ENCODE measurements at places on chromosomes 12 and 14.

- no peak for DNase-seq
These were observed 8.8 kb upstream of the AMHR2 start for GRCh38 chr12:53414756-53415417.

DNA sequence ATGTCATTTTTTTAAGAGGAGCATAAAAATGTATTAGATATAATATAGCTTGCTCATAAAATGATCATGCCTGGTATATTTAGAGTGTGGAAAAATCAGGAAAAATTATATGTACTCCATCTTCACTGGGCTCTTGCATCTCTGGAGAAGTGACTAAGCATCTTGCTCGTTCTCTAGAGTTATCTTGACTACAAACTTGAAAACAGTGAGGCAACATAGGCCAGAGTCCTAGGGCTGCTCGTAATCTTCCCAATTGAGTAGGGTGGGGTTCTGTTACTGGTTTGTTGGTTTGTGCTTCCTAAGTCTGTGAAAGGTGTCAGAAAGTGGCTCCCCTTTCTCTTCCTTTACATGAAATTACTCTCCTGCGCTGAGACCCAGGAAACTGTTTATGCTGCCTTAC is 46.2 kb downstream of the AACS start:
- DNase-seq = no peak

- DNase-seq = no peak
These were observed 20.5 kb downstream of the SLC11A2 start for GRCh38 chr12:51005671-51006070.

DNA sequence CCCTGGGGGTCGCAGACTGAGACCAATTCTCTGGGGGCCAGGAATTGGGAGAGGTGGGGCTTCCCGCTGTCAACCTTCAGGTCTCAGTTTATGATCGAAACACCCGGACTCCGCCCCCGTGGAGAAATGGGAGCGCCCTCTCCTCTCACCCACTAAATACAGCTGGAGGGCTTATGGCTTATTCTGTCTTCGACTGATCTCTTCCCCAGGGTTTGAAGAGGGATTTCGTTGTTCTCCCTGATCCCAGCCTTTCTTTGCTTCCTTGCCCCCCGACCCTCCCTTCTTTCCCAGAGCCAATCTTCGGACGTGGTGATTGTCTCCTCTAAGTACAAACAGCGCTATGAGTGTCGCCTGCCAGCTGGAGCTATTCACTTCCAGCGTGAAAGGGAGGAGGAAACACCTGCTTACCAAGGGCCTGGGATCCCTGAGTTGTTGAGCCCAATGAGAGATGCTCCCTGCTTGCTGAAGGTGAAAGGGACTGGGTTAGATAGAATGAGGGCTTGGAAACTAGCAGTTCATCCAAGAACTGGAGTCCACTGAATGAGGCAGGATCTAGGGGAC is 607 bp downstream of the OS9 start:
- no peak for DNase-seq

DNA sequence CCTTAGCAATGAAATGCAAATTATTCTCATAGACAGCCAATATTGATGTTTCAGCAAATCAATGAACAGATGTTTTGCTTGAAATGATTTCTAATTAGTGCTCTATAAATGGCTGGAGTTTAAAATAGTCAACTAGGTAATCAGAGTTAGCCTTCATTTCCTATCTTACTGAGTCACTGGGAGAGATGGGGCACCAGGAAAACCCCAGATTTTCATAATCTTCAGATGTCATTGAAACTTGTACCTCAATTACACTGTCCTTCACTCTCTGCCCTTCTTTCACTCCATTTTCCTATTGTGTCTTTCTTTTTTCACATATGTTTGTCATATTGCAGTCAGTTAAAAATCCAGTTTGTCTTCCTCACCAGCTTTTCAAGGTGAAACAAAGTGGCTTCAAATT is 92.7 kb downstream of the C12orf75 start:
- no peak for DNase-seq

GRCh38 chr14:68305738-68306137 is 486.2 kb downstream of the RAD51B start:
- no peak for DNase-seq

- peak; percentile 88 for DNase-seq
These were observed 1.4 kb downstream of the ZNF385A start for GRCh38 chr12:54383041-54383609.

GRCh38 chr12:69534389-69534822 is 50.9 kb upstream of the CCT2 start:
- peak; percentile 96 for DNase-seq

DNA sequence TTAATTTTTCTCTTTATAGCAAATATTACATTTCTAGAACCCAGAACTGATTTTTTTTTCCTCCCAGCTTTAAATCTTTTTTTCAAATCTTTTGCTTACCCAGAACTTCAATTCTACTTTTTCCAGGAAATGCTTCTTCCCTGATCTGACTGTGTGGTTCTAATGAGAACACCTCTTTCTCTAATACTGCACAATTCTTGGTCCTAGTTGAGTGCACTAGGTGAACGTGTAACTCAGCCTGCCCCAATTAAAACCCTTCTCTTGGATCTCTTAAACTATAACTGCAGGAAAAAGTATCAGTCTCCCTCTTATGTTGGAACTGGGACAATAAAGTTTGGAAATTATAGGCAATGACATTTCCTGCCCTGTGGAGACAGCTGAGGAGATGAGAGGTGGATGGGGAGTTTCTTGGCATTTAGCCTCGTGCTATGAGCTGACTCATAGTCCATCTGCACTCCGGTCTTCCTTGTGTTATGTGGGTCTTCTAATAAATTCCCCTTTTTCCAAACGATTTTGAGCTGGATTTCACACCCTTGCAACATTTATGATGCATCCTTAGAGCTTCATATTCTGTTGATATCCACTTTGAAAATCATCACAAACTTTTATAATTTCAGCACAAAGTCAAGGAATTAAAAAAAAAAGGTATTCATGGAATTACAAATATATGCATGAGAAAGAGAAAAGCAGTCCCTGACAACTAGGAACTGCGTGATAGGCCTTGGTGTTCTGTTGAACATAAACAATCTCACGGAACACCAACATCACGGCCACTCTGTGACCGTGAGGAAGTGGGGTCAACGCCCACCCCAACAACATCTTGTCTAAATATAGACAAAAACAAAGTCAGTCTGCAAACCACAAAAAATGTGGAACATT is 52.4 kb downstream of the BRMS1L start:
- peak; percentile 88 for DNase-seq

DNA sequence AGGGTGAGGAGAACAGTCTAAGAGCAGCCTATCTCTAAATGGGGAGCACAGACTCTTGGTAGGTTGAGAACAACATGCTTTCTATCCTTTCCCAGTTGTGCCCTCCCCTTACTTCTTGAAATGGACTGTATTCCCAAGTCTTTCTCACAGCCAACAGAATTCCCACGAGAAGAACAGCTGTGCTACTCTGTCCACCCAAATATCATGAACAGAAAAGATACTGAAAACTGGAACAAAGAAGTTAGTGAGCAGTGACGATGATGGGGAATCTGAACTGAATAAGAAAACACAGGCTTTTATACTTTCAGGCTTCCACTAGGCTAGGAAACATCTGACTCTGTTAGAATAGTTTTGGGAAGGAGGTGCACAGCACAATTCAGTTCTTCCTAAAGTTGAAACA is 3.4 kb downstream of the NACA start:
- DNase-seq = no peak

- no peak for DNase-seq
These were observed 513.8 kb downstream of the RPL10L start for GRCh38 chr14:46137786-46138185.

DNA sequence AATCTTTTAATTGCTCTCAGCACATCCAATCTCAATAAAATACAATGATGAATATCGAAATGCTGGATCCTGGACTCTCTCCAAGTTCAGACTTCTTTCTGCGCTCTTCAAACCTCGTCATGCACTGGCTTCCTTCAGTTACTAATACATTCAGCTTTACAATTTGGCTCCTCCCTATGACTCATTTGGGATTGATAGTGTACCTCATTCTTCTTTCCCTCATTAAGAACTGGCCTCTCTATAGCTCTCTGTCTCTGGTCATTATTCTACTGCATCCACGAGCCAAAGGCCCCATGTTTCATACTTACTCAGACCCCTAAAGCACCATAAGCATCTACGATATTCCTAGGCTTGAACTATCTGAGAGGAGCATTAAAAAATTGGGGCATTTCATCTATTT is 4.9 kb downstream of the TSPAN8 start:
- no peak for DNase-seq

GRCh38 chr12:59375633-59376032 is 220.2 kb upstream of the SLC16A7 start:
- DNase-seq = no peak

GRCh38 chr12:5262450-5262849 is 169.5 kb upstream of the NTF3 start:
- peak; percentile 78 for DNase-seq

DNA sequence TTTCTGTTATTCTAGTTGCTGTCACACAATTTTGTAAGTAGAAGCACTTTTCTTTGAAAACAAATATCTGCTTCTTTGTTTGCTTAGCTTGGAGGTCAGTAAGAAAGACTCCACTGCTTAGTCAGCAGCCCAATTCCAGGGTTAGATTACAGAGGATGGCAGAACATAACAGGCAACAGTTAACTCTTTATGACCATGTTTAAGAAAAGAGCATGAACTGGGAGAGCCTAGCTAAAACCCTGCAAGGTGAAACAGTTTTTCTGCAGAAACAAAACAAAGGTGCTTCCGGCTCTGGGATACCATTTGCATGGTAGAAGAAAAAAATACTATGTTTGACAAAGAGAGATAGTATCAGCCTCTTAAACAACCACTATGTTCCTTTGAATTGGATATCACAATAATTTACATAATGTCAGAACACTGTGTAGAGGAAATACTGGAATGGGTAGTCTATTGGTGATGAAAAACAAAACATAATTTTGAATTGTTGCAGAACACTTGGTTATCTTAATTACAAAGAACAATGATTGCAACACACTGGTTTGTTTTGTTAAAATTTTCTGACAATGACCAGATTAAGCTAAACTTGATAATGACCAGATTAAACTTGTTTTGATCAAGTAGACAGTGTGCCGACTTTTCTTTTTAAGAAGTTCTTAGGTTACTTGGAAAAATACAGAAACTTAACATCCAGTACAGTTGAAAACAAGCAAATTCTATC is 22.4 kb upstream of the PPM1H start:
- DNase-seq = no peak

- no peak for DNase-seq
These were observed 1.2 kb upstream of the LRP1-AS start for GRCh38 chr12:57148469-57149244.

DNA sequence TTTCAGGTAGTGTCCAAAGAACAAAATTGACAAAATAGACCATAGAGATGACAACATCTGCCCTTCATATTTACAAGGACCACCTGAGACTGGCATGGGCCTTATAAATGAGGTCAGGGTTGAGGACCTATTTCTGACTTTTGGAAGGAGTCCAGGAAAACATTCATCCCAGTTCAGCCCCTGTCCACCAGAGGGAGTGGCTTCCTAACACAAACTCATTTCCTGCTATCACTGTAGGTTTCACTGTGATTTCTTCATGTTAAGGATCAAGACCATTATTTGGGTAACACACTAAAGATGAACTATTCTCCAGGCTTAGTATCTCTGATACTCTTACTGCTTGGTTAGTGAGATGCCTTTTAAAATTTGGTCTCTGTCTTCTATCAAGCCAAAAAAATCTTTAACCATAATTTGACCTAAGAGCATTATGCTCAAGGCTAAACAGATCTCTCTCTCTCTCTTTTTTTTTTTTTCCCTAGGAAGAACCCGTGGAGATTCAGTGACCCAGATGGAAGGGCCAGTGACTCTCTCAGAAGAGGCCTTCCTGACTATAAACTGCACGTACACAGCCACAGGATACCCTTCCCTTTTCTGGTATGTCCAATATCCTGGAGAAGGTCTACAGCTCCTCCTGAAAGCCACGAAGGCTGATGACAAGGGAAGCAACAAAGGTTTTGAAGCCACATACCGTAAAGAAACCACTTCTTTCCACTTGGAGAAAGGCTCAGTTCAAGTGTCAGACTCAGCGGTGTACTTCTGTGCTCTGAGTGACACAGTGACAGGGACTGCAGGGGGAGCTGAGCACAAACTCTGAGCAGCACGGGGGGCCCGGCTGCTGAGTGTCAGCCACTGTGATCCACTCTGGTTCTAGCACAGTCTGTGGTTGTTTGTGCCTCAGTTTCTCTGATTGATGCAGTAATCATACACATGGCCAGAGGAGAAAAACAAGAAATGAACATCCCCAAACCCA is 267.6 kb upstream of the OR4E1 start:
- no peak for DNase-seq

GRCh38 chr14:80567905-80568536 is 356.7 kb upstream of the DIO2 start:
- no peak for DNase-seq

DNA sequence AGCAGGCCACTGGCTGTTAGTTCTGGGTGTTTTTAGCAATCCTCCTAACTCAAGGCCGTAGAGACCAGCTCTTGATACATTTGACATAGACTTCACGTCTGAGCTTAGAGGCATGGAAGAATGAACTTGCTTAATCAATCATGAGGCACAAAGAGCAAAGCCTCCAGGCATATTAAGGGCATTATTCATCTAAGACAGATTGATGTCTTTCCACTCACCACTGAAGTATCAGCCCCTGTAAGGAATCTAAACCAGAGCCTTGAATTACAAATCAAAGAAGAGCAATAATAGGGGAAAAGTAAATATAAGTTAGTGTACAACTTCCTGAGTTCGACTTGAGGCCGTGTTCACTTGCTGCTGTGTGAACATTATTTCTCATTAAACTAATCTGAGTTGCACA is 1470.7 kb downstream of the AACS start:
- no peak for DNase-seq

GRCh38 chr14:103122585-103122946 is 695 bp upstream of the TNFAIP2 start:
- no peak for DNase-seq

- DNase-seq = no peak
These were observed 36.7 kb upstream of the LGALS3 start for GRCh38 chr14:55092341-55092740.

- DNase-seq = no peak
These were observed 85.3 kb downstream of the RFLNA start for GRCh38 chr12:124379938-124380754.

DNA sequence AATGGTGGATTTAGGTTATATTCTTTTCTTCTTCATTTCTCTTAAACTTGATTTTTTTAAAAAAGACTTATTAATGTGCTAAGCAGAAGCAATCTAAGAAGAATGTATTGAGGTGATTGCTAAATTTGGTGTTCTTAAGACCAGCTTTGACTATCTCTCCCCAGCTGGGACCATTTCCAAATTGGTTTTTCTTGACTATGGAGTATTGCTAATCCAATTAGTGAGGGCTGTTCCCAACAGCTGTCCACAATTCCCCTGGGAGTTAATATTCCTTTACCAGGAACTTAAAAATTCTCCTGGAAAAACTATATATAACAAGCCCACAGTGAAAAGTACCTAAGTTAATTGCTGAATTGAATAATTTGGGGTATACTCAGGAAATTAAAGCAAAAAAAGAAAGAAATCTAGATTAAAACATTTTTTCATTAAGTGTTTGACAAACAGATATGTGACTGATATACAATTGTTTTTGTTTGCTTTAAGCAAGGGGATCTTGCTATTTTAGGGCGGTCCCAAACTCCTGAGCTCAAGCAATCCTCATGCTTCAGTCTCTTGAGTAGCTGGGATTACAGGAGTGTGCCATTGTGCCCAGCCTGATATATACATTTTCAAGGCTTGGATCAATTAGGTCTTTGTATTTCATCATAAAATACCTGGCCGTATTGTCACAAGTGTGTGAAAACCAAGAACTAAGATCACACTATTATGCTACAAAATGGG is 105.0 kb downstream of the FAR2 start:
- no peak for DNase-seq

- DNase-seq = no peak
These were observed 201.6 kb downstream of the PAX9 start for GRCh38 chr14:36863271-36863670.

GRCh38 chr12:86911973-86912372 is 655.8 kb upstream of the MGAT4C start:
- no peak for DNase-seq

Data from GM04504 (cell line).